ENCODE measurements at places on chromosomes 1 and 21.

- DNase-seq = no peak
Measured at GRCh38 chr21:33984021-33984481, 68.4 kb upstream of the ATP5PO start.

- DNase-seq = no peak
Measured at GRCh38 chr1:184909019-184909418, 65.3 kb downstream of the NIBAN1 start.

DNA sequence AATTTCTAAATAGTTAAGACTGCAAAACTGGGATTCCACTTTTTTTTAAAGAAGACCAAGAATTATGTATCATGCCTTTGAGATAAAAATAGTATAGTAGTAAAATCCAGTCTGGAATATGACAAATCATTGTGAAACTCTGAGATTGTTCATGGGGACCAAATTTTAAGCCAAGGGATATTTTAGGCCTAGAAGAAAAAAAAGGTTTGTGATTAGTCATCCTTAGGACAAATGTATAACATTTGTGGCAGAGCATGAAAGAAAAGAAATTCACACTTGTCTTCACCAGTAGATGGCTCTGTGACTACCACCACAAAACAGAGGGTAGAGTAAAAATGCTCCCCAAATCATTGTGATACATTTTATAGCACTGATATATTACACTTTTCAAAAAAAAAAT, 226.1 kb downstream of the KCTD3 start:
- DNase-seq = peak; percentile 54

GRCh38 chr1:235657747-235658526, 8.4 kb upstream of the GNG4 start:
- DNase-seq = no peak

DNA sequence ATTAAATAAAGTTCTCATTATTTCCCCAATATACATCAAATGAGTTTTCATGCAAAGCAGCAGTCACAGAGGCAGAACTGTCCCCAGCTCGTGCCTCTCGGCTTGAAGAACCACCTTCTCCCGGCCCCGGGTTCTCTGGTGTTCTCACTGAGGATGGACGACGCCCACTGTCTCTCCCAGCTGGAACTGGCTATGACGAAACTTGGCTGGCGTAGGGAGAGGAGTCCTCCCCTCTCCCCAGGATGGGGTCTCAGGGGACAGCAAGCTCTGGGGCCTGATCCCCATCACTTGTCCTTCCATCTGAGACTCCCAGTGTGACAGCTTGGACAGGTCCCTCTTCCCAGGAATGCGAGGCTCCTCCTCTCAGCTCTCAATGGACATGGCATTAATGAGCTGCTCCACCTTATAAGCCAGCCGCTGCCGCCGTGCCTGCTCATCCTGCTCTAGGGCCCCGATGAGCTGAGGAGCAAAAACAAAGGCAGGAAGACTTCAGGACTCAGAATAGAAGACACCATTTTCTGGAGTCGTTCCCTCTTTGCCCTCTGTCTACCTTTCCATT, 116.0 kb upstream of the CD34 start:
- DNase-seq = no peak

DNA sequence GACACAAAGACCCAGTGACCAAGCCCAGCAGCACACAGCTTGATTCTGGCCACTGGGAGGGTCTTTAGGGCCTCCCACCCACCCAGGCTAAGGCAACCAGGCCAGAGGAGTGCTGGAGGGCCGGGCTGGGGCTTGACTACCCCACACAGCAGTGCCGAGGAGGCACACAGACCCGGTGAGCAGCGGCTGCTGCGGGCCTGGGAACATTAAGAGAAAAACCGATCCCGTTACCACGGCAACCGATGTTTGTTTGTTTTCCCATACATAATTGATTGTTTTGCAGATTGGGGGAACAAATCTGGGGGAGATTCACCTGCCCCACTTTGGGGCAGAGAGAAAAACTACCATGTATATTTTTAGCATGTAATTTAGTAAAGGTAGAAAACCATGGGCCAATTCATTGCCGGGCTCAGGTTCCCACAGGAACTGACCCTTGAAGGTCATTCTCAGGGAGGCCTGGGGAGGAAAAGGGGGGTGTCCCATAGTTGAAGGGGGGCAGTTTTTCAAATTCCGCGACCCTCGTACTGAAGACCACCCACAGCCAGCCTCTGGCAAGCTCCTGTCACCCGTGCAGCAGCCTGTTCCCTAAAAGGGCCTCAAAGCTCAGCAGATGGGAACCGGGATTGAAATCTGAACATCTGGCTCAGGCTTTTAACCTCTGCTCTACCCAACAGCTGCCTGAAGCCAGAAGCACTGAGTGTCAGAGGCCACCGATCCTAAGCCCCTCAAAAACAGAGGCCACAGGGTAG, 35.3 kb downstream of the CHD5 start:
- DNase-seq = no peak

GRCh38 chr1:27951396-27951795, 8.4 kb upstream of the XKR8 start:
- no peak for DNase-seq

DNA sequence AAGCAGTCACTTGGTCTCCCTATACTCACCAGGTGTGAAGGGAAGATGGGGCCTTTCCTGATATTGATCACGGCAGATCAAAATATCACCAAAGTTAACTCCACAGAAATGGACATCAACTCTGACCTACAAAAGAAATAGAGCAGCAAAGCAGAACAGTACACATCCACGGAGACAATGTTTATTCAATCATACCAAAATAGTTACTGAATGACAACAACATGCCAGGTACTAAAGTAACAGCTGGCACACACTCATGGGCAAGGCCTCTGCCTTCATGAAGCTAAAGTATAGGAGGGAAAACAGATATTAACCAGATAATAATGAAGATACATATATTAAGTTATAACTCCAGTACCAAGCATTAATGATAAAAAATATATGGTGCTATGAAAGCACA, 59.2 kb upstream of the RASAL2 start:
- no peak for DNase-seq

GRCh38 chr1:116127848-116128540, 16.8 kb downstream of the MAB21L3 start:
- DNase-seq = no peak

DNA sequence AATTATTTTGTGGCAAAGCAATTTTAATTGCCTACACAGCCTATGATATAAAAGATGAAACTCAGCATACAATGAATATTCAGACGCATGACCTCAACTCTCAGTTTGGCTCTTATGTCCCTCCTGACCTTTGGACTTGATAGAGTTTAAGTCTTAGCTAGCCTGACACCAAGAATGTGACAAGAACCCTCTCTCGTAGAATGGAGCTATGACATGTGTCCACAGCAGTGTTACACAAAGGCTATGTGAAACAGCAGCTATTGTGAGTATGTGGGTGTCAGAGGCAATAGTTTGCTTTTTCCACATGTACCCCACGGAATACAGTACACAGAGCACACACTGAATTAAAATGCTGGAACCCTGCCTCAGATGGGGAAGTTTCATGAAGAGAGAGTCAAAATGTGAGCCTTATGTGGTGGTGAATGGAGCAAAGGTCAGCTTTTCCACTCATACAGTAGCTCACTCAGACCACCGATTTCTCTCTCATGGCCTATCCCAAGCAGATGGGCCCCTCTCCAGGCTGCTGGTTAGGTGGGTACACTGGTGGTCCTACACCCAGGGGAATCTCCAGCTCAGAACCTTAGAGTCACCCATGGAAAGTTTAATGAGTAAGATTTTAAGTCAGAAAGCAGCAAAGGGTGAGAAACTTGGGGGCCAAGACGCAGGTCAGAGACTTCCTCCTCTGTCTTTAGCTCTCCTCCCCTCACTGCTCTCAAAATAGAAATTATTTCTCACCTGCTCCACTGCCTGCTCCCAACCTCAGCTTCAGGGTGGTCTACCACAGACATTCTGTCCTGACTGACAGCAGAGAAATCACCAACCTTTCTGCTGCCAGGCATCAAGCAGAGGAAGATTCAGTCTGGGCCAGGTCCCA, 10.1 kb upstream of the XCL2 start:
- DNase-seq = no peak

- peak; percentile 34 for DNase-seq
Measured at GRCh38 chr1:21295002-21295401, 4.7 kb upstream of the ECE1 start.

DNA sequence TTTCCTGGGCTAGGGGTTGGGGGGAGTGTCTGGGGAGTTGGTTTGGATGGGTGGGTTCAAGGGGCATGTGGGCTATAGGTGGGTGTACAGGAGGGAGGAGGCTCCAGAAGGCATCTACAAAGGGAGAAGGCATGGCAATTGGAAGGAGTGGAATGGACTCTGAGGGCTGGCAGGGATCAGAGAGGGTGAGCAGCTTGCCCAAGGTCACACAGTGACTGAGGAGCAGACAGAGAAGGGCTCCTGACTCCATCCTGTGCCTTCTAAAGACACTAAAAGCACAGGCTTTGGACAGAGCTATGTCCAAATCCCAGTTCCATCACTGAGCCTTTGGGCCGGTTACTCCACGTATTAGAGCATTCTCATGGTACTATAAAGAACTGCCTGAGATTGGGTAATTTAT, 151.8 kb downstream of the PTPRU start:
- DNase-seq = no peak

GRCh38 chr1:247085310-247085709, 6.7 kb upstream of the ZNF670 start:
- no peak for DNase-seq

GRCh38 chr21:42592156-42592820, 61.1 kb upstream of the PDE9A start:
- no peak for DNase-seq

DNA sequence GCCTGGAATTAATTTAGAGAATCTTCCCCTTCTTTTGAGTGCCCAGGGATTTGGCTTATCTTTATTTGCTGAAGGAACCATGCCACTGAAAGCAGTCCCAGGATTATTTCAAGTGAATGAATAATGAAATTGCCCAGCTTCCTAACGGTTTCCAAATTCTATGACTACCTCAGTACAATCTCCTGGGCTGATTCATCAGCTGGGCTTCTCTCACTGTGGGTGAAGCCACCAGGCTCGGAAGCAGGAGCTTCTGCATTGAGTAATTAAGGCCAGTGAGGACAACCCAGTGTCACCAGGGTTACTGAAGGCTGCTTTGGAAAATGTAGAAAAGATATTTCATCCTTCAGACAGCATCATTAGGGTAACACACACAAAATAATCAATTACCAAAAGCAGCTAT, 169.8 kb downstream of the DAB1 start:
- DNase-seq = peak; percentile 15

DNA sequence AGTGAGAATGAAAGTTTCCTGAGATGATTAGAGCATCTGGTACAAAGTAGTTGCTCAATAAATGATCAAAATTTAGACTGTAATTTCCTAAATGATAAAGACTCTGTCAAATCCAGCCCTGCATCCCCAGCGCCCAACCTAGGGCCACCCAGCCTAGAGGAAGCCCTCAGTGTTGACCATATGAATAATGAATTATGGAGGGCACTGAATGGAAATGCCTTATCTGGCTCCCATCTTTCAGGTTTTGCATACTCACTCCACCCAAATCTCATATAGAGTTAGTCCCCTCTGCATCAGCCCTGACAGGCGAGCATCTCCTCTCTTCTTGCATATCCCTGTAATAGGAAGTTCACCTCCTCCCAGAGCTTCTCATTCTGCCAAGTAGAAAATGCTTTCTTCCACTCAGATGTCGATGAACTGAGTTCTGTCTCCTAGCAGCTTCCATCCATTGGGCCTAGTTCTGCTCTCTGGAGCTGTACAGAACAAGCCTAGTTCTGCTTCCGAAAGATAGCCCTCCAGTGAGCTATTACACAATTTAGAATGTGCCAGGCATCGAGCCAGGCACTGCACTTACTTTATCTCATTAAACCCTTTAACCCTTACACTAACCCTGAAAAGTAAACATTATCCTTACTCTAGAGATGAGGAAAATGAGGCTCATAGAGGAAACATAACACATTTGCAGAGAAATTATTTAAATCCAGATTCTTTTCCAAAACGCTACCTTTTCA, 20.9 kb downstream of the COA7 start:
- DNase-seq = peak; percentile 56

- peak; percentile 27 for DNase-seq
Measured at GRCh38 chr21:25373126-25374082, 233.9 kb downstream of the MRPL39 start.

DNA sequence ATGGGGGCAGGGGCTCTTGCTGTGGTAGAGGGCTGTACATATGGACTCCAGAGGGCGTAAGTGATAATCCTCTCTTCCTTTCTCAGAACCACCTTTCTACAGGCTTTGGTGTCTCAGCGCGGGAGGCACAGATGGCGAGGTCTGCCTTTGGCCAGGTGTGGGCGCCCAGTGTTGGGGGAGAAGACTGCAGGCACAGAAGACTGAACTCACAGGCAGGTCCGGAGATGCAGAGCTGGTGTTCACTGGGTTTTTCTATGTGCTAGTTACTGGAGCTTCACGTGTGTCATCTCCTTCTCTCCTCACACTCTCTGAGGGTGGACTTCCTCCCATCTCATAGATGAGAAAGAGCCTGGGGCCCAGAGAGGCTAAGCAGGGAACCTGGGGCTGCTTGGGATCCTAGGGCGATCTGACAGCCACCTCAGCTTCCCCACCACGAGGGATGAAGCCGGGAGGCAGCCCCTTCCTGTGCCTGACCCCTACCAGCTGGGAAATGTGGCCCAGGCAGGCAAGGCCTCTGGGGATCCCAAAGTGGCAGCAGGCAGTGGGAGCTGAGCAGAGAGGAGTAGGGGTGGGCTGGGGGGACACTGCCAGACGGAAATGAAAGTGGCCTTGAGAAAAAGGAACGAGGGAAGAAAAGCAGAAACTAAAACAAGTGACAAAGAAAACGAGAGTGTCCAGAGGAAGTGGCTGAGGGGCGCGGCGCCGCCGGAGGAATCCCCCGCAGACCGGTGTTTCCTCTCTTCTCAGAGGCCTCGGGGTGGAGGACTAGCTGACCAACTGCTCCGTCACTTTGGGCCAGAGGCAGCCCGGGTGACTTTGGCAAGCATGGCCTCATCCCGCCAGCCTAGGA, 191.6 kb downstream of the HIVEP3 start:
- DNase-seq = no peak

GRCh38 chr1:51285055-51285454, 45.3 kb downstream of the TTC39A start:
- DNase-seq = no peak

GRCh38 chr1:235835226-235835625, 31.5 kb downstream of the LYST start:
- DNase-seq = peak; percentile 36

GRCh38 chr1:65440915-65441314, 20.4 kb downstream of the LEPR start:
- no peak for DNase-seq

GRCh38 chr1:71521655-71522264, 440.9 kb upstream of the ZRANB2 start:
- peak; percentile 47 for DNase-seq

DNA sequence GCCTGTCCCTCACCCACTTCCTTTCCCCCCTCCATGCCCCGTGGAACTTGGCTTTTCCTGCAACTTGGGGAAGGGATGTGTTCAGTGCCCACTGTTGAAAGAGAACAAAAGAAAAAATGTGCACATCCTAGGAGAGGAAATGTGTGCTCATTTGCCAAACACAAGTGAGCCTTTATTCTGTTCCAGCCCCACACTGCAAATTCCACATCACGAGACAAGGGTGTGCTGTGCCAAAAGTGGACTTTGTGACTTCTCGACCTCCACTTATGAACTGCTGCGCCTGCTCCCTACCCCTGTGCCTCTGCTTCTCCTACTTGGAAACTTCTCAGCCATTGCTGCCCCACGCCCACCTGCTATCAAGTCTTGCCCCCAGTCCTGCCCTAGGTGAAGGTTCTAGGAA, 97.0 kb upstream of the GRIK3 start:
- no peak for DNase-seq

- DNase-seq = peak; percentile 10
Measured at GRCh38 chr1:16298653-16299052, 53.6 kb downstream of the FBXO42 start.
